ENCODE measurements at places on chromosomes 7 and 10. TPM values are rescaled to one million over a fixed set of nuclear protein-coding genes. Genes with fewer than 3 reads are reported as not detected.

FOXI2 gene
- not detected for total RNA-seq

AP1S1 gene
- 57.9 TPM for total RNA-seq

PDZD8 gene
- total RNA-seq, result 39.0 TPM

LRRN3 gene
- 0.56 TPM for total RNA-seq

LUC7L2 gene
- 116 TPM for total RNA-seq

Measured in osteocyte (in vitro differentiated cells).